ENCODE measurements at places on chromosomes 11 and 22.

DNA sequence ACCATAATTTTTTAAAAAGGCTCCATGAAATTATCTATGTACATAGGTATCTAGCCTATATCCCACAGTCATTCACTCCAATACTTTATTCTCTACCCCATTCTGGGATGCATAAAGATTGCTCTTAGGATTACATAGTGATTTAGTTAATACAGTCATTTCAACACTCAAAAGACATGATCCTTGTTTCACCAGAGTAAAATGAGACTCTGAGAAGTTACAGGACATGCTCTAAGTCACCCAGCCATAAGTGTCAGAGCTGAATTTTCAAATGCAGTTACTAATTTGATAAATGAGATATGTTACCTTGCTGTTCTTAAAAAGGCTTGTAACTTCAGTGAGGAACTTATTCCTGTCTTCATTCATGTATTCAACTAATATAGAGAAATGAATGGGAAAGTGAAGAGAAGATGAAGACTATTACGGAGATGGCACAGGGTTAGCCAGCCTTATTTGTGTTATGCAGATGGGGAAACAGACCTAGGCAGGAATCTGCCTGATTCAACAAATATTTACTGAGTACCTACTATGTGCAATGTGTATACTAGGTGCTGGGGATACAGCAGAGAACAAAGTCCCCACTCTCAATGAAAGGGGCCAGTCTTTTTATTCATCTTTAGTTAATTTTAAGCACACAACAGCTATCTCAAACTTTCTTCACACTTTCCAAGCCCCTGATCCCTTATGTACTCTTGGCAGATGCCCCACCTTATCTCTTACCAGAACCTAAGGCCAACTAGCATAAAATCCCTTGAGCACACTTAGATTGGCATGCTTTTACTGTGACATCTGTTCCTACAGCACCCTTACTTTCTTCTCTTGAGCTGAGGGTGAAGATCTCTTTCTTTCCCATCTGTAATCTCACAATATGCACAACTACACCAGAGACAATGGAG, 21.6 kb downstream of the MAPK1 start:
- no peak for DNase-seq

- DNase-seq, result no peak
These were observed 3.4 kb upstream of the APLP2 start for GRCh38 chr11:130066338-130066737.

- no peak for DNase-seq
These were observed 28.6 kb downstream of the PPP2R1B start for GRCh38 chr11:111737444-111738210.

DNA sequence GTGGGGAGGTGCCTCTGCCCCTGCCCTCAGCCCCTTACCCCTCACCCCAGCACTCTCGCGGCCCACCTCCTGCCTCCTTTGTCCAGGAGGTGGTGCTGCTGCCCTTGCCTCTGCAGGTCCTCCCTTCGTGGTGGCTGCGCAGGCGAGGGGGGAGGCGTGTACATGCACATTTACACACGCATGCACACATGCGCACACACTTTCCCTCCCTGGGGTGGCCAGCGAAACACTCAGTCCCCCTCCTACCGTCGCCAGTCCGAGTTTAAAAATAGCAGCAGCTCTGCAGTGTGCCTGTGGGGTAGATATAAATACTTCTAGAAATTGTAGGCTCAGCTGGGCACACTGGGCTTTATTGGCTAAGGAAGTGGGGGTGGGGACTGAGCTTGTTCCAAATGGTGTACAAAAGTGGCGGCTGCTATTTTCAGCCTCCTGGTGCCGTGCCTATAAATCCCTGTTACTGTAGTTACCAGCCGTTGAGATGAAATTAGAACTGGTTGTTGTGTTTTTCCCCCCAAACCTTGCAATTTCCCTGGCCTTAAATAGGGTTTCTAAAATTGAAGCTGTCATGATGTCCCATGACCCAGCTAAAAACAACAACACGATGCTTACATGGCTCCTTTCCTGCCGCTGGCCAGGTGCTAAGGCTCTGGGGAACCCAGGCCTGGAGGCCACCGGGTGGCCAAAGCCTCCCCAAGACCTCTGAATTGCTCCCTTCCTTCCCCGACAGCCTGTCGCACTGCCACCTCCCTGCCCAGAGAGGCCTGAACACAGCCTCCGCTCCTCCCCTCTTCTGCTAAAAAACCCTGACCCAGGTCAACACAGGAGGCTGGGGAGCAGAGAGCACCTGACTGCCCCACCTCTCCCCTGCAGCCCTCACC, 12.4 kb downstream of the PICK1 start:
- no peak for DNase-seq

All from stimulated activated CD4-positive, alpha-beta T cell treated with anti-CD3 and anti-CD28 coated beads, Interleukin-2, amount 100 ng/mL, for 24 hours (primary cell).